ENCODE measurements at places on chromosomes 2 and 18. TPM values are rescaled to one million over a fixed set of nuclear protein-coding genes. Genes with fewer than 3 reads are reported as not detected.

DLX1 gene
- not detected for total RNA-seq

ASXL3 gene
- 25.0 TPM for total RNA-seq

- DNase-seq = no peak
Observed at GRCh38 chr18:9828506-9829396, 57.0 kb upstream of the TXNDC2 start.

CHST9 gene
- not detected for total RNA-seq

DNA sequence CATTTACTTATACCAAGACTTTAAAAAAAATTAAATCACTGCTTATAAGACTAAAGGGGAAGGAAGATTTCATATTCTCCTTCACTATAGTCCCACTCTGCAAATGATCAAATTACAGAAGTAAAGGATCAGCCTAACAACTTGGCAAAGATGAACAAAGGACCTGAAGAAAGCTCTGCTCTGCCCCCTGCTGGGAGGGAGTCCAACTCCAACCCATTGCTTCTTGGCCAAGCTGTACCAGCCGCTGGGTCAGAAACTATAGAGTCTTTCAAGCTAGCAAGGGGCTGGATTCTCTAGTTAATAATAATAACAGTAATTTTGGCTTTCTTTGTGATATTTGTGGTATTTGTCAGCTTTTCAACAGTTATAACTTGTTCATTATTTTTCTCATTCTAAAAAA, 927.0 kb upstream of the CRIM1 start:
- no peak for DNase-seq

DNA sequence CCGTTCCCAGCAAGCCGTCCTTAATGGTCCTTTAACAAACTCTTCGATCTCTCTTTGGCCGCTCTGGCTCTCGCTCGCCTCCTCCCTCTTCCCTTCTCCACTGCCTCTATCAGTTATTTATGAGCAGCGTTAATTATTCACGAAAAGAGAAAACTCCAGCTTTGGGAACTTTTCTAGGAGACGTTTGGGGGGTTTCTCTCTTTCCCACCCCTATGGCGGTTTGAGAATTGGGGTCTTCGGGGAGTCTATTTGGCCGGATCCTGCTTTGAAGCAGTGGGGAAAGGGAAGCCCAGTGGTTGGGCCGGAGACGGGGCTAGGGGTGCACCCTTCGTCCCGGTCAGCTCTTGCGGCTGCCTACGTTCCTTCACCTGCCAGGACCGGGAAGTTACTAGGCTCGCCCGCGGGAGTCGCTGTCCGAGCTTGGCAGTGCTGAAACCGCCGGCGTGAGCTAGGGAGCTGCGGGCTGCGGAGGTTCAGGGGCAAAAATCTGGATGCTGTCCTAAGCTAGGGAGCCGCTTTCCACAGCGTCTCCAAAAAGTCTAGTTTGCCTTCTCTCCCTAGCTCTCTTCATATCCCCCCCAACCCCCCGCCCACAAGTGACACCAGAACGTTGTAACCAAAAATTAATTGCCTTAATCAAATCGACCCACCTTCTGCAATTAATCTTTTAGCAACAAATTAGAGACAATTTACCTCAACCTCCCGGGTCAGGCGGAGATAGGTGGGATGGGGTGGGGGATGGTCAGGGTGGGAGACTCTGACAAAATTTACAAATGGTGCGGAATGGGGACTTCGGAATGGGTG, 8.9 kb upstream of the SKOR2 start:
- DNase-seq = no peak

KCNJ3 gene
- not detected for total RNA-seq

DNA sequence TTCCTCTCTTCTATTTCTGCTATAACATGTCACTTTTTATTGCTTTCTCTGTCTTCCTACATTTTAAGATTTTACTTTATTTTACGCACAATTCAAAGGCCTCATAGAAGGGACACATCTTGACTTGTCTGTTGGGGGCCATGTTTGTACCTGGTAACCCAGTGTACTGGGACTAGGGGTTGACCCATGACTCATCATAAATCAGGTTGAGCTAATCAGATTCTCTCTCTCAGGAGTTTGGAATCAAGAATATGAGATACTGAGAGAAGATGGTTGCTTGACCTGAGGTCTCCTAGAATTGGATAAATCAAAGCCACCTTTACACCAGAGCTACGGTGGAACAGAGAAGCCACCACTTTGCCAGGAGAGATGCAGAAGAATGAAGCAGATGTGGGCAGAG, 153.0 kb downstream of the UXS1 start:
- DNase-seq = no peak

MALL gene
- total RNA-seq = 46.4 TPM

GRCh38 chr2:240506406-240507059, 51.3 kb downstream of the ANKMY1 start:
- DNase-seq = no peak

- DNase-seq = no peak
Observed at GRCh38 chr18:75408554-75409506, 18.7 kb downstream of the SMIM21 start.

- no peak for DNase-seq
Observed at GRCh38 chr2:227191367-227191766, 26.9 kb downstream of the COL4A3 start.

PARD3B gene
- 35.8 TPM for total RNA-seq

CRYBA2 gene
- not detected for total RNA-seq

DNA sequence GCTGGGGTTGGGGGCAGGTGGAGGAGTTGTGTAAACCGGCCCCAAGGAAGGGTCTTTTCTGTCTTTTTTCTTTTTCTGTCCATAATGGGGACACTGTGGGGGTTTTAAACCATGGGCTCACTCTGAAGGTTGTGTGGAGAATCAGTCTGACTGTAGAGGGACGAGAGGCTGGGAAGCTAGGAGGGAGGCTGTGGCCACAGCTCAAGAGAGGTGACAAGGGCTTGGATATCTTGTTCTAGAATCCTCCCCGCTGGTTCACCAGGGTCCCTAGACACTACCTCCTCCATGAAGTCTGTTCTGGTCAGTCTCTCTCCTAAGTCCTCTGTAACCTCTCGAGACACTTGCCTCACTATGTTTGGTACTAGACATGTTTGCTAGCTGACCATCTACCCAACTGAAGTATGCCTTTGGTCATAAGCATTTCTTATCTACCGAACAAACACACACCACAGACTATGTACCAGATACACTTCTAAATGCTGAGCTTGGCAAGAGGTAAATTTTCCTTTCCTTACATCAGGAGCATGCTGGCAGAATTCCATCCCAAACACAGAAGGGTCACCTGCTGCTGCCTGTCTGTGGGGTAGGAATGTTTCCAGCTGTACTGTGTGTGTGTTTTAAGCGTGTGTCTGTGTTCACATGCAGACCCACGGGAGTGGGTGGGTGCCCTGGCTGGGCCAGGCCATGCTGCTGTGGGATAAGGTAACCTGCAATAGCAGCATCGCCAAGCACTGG, 69.6 kb upstream of the MGAT4A start:
- DNase-seq = no peak

DNER gene
- total RNA-seq = 24.7 TPM

- no peak for DNase-seq
Observed at GRCh38 chr2:120745420-120746111, 9.9 kb downstream of the GLI2 start.

ADD2 gene
- total RNA-seq = 4.7 TPM

TGIF1 gene
- 62.6 TPM for total RNA-seq

CXCR4 gene
- 2.6 TPM for total RNA-seq

DNA sequence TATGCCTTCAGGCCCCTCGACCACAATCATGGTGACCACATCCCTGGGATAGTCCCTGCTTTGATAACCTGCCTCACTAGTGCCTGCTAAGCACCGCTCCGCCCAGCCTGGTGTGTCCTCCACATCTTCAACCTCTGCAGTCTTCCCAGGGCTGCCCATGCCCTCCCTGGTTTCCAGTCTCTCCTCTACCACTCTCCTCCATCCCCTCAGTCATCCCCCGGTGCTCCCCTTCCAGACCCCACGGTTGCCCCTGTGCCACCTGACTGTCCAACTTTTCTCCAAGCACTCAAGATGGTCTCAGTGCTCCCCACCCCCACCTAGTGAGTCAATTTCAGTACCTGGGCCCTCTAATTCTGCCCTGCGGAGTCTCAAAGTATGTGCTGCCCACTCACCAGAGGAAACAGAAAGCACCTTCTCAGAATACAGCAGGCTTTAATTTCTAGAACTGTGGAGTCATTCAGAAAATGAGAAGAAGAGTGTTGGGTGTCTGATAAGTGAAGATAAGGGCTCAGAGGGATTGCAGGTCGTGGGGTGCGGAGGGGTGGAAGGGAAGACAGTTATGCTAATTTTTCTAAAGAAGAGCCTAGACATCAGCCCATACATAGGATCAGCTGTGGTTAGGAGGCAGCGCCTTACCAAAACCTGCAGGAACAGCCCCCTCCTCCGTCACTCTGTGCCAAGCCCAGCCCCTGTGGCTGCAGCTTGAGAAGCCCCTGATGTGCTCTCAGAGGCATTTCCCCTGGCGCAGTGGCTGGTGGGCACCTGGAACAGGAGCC, 53.6 kb upstream of the CAB39 start:
- DNase-seq = no peak

- no peak for DNase-seq
Observed at GRCh38 chr2:4937550-4937949, 754.6 kb upstream of the SOX11 start.

GRCh38 chr2:9078405-9078804, 74.9 kb upstream of the MBOAT2 start:
- DNase-seq = no peak

DNA sequence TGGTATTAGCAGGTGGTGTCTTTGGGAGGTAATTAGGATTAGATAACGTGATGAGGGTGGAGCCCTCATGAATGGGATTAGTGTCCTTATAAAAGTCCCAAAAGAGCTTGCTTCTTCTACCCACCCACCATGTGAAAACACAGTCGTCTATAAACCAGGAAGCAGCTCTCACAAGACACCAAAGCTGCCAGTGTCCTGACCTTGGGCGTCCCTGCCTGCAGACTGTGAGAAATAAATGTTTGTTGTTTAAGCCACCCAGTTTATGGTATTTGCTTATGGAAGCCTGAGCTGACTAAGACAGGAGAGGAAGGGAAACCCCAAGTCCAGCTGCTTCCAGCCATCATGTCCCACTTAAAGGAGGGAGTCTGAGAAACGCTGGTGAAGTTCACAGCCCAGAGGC, 13.6 kb downstream of the ADI1 start:
- DNase-seq = no peak

- DNase-seq = no peak
Observed at GRCh38 chr2:29632018-29632417, 289.4 kb downstream of the ALK start.

GRCh38 chr2:126776692-126777619, 121.0 kb downstream of the GYPC start:
- peak; percentile 81 for DNase-seq

DNA sequence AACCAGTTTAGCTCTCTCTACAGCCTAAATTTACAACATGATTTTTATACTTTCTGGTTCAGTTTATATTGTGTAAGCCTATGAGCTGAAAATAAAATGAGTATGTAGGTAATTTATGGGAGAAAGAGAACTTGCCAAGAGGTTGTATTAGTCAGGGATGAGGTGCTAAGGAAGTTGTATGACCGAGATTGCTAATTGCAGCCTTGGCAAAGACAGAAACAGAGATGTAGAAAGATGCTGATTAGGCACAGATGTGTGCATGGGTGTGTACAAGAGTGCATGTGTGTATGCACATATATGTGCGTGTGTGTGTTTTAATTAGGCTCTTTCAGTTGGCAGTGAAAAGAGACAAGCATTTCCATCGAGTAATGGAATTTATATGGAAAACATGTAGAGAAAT, 213.9 kb downstream of the FBXO15 start:
- DNase-seq = no peak

ZNF2 gene
- 5.9 TPM for total RNA-seq

GRCh38 chr2:37377187-37377532, 32.7 kb downstream of the QPCT start:
- DNase-seq = no peak

GRCh38 chr18:49723648-49724180, 89.6 kb downstream of the ACAA2 start:
- DNase-seq = no peak

GREB1 gene
- total RNA-seq = 130 TPM

DNA sequence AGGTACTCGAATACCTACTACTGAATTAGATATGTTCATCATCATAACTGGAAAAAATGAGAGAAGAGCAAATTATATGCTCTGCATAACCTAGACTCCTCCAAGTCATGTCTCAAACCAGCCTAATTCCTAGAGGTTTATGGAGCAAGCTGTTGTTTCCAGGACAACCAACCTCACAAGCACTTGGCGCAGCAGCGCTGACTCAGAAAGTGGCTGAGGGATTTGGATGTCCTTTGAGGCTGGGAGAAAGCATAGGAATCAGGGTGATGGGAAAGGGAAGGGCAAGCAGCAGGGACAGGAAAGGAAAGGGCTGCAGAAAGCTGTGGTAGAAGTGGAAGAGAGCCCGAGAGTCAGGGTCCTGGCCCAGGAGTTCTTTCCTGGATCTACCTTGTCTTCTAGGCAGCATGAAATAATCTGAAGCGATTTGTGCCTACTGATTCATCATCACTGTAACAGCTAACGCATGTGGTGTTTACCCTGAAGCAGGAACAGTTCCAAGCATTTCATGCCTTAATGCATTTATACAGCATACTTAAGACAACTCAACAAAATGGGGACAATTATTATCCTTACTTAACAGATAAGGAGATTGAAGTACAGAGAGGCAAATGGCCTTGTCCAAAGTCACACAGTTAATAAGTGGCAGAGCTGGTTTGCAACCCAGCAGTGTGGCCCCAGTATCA, 3.7 kb downstream of the PLEK start:
- peak; percentile 17 for DNase-seq

MAP2 gene
- 10.3 TPM for total RNA-seq

LINC00305 gene
- total RNA-seq = not detected

DNA sequence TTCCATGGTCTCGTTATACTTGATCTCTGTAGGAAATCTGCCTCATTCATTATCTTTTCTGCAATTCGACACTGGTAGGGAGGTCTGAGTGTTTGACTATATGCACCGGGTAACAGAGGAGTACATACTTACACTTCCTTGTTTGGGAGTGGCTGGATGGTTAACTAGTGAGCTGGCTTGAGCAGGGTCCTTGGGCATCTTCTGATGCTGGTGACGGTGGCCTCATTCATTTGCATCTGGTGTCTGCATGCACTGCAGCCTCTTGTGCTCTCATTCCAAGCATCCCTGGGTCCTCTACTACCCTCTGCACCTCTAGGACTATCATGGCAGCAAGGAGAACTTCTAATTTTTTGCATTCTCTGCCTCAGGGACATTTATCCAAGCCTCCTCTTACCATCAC, 100.0 kb upstream of the TCF4 start:
- no peak for DNase-seq

SULT1C4 gene
- total RNA-seq = 14.1 TPM
